ENCODE measurements at places on chromosomes 16 and 17.

DNA sequence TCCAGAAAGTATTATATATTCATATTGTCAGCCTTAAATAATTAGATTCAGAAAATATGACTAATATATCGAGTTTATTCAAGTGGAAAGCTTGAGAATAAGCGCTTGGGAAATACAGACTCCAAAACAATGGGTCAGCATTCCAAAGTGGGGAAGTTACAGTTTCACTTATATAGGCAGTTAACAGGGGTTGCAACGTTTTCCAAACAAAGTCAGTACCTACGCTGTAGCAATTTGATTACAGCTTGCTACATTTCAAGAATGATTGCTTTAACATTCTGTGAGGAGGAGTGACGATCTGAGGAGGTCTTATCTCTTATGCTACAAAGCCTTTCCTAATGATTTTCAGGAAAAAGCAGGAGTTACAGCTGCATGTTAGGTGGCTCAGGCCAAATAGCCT, 34.2 kb upstream of the HS3ST3A1 start:
- no peak for DNase-seq

DNA sequence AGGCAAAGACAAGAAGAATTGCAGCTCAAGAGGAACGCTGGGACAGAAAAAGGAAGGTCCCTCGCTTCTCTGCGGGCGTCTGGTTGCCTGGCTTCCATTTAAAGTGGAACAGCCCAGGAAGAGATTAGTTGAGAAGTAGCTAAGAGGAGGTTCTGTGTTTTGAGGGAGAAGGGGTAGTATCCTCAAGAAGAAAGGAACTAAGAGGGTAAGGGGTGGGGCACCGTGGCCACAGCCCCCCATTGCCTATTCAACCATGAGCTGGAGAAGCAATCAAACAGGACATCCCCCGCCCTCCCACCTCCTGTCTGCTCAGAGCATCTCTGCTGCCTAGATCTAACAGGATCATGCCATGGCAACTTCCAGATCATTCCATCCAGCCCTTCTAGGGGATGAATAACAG, 18.1 kb upstream of the CALB2 start:
- no peak for DNase-seq

DNA sequence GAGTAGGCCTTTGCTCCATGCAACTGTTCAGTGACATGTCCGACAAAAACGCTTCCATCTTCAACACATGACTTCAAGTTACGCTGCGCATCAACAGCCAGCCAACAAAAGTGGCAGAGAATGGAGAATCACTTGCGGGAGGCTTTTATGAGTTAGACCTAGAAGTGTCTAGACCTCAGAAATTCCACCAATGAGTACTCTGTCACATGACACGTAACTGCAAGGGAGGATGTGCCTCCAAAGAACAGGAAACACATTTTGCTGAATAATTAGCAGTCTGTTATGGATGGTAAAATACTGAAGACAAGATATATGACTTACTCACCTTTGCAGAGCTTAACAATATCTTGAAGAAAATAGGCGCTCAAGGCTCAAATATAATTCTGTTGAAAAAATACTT, 62.1 kb downstream of the MYO1D start:
- DNase-seq: no peak

DNA sequence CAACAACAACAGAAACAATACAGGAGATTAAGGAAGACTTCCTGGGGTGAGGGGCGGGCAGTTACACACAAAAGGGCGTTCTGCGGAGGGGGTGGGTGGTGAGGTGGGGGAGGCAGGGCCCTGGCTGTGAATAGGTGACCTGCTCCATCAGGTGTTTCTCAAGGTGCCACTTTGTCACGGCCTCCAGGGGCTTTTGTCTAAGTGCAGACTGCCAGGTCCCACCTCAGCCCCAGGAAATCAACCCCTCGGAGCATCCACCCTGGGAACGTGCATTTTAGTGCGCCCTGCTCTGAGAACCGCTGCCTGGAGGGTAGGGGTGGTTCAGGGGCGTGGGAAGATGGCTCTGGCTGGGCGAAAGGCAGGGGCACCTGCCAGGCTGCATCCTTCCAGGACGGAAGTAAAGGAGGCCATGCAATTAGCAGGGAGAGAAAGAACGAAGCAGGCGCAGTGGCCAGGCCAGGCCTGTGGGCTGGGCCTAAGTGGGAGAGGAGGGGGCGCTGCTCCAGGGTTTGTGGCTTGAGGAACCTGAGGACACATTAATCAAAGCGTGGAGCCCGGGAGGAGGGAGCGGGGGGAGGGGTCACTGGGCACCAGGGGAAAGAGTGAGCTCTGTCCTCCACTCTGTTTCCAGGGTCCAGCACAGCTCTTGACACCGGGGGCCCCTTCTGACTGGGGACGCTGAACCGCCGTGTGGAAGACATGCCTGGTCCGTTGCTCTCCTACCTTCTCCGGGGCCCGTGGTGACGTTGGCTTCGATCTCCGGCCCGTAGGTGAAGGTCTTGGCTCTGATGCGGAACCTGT, 49.4 kb upstream of the CDC42EP4 start:
- no peak for DNase-seq

DNA sequence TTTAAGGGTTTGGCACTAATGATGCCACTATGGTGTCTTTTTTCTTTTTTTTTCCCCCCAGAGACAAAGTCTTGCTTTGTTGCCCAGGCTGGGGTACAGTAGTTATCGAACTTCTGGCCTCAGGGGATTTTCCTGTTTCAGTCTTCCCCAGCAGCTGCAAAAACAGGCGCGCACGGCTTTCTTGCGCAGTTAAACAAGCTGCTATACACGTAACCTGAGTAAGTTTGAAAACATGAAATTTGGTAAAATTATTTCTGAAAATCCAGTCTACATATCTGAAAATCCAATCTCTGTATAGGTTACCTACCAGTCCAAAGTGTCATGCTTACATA, 11.8 kb downstream of the TEX14 start:
- DNase-seq: no peak

GRCh38 chr17:51725185-51725584, 433.3 kb downstream of the CA10 start:
- DNase-seq: no peak
